ENCODE measurements at places on chromosomes 4 and X.

GRCh38 chr4:7332216-7333023, 102.3 kb downstream of the PSAPL1 start:
- DNase-seq = no peak

DNA sequence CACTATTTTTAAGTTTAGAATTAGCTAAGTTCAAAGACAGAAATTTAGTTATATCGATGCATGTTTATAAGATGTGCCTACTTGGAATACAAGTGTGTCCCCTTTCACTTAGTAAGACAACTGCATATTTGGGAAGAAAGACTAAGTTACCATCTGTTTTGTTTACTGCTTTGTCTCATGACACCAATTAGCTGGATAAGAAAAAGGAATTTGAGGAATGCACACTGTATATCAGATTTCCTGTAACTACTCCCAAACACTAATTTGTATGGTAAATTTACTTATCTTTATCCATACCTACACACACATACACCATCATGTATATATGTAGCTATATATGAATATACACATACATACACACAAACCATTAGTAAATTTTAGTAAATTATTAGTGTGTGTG, 1442.8 kb upstream of the IGFBP7 start:
- no peak for DNase-seq

- no peak for DNase-seq
Measured at GRCh38 chrX:68989865-68990606, 161.2 kb downstream of the EFNB1 start.

DNA sequence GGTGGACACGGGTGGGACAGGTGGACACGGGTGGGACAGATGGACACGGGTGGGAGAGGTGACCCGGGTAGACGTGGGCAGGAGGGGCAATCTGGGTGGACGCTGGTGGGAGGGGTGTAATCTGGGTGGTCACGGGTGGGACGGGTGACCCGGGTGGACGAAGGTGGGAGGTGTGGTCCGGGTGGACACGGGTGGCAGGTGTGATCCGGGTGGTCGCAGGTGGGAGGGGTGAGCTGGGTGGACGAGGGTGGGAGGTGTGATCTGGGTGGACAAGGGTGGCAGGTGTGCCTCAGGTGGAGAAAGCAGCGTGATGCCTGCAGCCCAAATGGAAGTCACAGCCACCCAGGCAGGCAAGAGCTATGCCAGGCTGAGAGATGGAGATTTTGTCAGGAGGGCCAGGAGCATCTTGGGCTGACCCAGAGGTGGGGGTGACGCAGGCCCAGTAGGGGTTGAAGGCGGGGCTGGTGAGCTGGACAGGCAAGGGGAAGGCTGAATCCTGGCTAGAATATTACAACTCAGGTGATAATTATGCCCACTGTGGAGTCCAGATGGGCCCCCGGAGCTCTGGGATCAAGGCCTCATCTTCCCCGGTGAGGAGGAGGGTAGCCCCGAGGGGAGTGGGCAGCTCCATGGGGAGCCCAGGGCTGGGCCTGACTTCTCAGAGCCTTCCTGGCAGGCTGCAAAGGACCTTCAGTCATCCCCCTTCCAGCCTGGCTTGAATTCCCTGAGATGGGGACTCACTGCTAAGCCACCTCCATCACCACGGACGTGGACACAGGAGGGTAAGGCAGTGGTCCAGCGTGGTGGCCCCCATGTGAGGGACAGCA, 100.0 kb downstream of the ADRA2C start:
- DNase-seq = no peak

DNA sequence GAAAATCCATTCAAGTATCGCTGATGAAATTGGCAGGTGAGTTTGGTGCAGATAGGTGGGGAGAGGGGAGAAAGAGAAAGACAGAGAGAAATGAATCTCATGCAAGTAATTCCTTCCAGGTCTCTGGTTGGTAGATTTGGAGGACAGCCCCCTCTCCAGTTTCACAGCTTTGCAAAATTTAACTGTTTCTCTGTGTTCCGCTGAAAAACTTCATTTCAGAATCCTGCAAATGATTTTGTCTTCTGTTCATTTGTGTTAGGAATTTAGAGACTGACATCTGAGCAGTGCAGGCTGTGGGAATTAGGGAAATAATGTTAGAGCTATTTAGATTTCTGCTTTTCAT, 328.5 kb downstream of the FBXW7 start:
- no peak for DNase-seq

DNA sequence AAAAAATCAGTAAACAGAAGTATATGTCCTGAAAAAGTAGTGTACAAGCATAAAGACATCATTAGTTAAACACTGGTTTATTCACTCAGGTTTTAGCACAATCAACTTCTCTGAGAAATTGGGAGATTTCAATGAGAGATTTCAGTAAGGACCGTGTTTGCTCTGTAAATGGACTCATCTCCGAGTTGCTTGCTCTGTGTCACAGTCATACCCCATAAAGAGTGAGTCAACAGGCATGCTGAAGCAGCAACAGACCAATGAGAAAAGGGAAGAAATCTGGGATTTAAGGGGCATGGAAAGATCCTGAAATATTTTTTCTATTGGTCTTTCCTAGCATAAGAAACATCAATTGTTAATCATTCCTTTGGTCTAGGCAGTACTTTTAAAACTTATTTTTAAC, 4.7 kb downstream of the GLUD2 start:
- no peak for DNase-seq

DNA sequence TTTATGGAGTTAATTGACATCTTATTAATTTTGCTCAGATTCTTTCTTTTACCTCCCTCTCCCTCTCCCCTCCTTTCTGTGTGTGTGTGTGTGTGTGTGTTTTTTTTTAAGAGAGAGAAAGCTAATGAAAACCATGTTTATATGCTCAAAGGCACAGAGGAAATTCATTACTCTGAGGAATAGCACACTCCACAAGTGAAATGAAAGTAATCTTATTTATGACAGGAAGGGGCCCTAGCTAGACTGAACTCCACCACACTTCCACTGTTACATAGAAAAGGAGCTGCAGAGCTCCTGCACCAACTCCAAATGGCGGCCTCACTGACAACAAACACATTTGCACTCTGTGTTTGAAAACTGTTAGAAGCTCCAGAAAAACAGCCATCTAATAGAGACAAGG, 150.6 kb downstream of the RASL11B start:
- no peak for DNase-seq

DNA sequence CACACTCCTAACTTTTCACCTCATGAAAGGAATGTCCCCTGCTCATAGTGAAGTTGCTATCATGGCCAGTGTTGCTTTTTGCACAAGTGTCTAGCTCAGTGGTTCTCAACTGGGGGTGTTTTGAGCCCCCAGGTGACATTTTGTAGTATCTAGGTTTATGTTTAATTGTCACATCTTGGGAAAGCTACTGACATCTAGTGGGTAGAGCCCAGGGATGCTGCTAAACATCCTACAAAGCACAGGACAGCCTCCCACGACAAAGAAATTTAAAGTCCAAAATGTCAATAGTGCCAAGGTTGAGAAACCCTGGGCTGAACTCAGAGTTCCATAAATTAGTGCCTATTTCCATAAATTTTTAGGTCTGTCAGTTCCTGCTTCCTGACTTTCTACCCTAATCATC, 70.7 kb upstream of the HCCS start:
- no peak for DNase-seq

DNA sequence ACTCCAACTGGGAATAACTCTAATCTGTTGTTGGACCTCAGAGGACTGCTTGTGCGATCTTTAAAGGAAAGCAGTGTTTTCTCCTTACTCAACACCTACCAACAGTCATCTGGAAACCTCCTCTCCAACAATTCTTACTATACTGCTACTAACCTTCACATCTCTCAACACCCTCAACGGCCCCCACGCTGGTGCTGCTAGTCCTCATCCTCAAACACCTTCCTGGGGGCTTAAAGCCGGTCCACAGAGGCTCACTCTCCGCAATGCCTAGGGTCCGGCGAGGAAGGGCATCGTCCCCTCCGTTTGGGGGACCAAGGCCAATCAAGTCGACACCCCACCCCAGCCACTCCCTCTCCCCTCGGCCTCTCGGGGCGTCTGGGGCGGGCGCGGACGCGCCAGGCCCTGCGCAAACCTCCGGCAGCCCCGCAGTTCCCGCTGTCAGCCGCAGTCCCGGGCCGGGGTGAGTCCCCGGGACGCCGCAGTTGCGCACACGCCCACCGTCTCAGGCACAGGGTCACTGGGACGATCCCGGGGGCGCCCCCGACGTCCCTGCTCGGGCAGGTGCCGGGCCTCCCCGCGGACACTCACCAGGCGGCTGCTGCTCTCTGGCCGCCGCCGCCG, 418 bp downstream of the TAB3 start:
- no peak for DNase-seq

GRCh38 chr4:40059362-40059761, 2.7 kb downstream of the N4BP2 start:
- no peak for DNase-seq

DNA sequence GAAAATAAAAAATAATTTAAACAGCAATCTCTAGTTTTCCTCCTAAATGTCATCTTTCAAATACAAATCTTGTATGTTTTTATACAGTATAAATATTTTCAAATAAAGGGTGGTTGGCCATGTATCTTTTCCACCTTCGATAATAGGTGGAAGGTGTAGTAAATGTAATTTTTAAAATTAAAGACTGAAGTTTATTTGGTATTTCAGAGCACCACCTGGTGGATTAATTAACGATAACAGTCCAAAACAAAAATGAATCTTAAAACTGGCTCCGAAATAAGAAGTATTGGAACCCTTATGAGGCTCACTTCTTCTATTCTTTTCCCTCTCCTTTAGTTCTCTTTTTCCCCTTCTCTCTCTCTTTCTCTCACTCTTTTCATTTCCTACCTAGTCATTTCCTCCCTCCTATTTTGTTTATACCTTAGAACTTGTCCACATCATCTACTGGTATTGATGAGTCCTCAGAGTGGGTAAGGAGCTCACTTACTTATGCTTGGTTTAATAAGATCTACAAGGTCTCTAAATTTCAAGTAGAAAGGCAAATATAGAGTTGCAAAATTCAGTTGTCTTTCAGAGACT, 82.9 kb upstream of the EXOC1L start:
- no peak for DNase-seq

DNA sequence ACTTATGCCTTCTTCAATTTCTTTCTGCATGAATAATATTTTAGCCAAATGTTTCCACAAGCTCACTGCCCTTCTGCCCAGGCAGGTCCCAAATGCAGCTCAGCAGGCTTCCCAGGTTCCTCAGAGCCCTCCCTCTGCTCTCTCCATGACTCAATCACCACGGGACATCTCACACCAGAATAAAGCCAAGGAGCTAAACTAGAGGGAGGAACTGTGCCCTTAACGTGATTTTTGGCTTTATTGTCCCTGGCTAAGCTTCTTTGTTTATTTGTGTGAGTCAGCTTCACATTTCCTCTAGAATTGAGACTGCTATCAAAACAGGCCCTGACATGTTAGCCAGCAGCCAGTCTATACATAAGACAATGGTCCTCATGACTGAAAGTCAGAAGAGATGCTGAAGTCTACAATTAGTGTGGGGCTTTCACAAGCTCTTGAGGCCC, 186.4 kb upstream of the GALNT7 start:
- DNase-seq = no peak

DNA sequence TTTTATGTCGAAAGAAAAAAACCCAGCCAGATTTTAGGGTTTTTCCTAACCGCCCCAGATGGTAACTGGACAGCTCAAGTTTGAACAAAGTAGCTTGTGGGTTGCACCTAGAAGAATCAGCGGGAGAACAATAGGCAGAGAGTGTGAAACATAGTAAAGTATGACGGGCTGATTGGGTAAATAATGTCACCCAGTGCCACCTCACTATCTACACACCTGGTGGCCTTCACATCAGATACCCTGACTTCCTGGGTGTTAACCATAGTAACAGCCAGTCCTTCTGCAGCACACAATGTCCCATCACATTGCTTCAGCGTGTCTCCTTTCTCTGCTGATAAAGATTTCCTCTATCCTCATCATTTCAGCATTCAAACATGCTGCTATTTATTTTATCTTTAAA, 159.1 kb upstream of the HS3ST1 start:
- no peak for DNase-seq

GRCh38 chr4:59063015-59063720, 1953.0 kb upstream of the IGFBP7 start:
- no peak for DNase-seq

- no peak for DNase-seq
Measured at GRCh38 chr4:112927544-112927943, 121.9 kb upstream of the ANK2 start.

- no peak for DNase-seq
Measured at GRCh38 chr4:94690851-94691254, 66.9 kb upstream of the BMPR1B start.

GRCh38 chr4:11831739-11832138, 403.0 kb upstream of the HS3ST1 start:
- DNase-seq = no peak

- no peak for DNase-seq
Measured at GRCh38 chr4:147793569-147794313, 61.9 kb downstream of the ARHGAP10 start.

- DNase-seq = no peak
Measured at GRCh38 chrX:115531818-115532403, 29.1 kb upstream of the PLS3 start.

- no peak for DNase-seq
Measured at GRCh38 chr4:42816880-42817400, 75.6 kb upstream of the GRXCR1 start.

DNA sequence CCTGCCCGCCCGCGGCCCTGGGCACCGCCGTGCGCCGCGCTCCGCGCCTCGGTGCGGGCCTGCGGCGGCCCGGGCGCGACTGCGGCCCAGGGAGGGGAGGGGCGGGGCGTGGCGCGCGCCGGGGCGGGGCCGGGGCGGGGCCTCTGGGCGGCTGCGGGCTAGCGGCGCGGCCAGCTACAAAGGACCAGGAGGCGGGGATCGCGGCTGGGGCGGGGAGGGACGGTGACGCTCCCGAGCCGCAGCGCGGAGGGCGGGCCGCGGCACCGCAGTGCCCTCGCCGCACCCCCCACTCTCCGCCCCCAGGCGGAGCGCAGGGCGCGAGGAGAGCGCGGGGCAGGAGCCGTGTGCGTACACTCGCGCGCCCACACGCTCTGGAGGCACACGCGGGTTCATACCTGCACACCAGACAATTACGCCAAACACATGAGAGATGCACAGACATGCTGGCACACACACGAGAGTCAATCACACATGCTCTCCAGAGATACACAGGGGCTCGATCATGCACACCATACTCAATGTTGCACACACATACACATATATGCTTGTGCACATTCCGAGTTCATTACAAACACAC, at the start of gene CRMP1:
Gene CRMP1, minus strand, starts transcription at position 83 of the 577 bp plus-strand sequence. CDS start 117 bp downstream, outside the sequence.
- no peak for DNase-seq

- DNase-seq = no peak
Measured at GRCh38 chr4:126871810-126872209, 760.9 kb upstream of the INTU start.

GRCh38 chrX:53320543-53321229, 39.3 kb upstream of the IQSEC2 start:
- DNase-seq = no peak
